ENCODE measurements at places on chromosomes 2 and 18.
A peak's percentile ranks its signal among the peaks of the same experiment; 100 is the strongest.

GRCh38 chr2:26613241-26614215, 27.6 kb downstream of the CIB4 start:
- DNase-seq, result no peak

- no peak for DNase-seq
These were observed 249.4 kb upstream of the KLHL29 start for GRCh38 chr2:23135481-23136100.

DNA sequence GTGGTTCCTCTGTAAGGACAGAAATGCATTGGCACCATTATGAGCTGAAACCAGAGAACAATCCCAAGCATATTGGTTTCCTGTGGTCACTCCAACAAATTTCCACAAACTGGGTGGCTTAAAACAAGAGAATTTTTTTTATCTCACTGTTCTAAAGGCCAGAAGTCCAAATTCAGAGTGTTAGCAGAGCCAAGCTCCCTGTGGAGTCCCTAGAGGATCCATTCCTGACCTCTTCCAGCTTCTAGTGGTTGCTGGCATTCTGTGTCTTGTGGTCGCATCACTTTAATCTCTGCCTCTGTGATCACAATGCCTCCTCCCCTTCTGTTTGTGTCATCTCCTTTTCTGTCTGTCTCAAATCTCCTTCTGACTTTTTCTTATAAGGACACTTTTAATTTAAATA, 380.3 kb downstream of the NYAP2 start:
- DNase-seq, result no peak

DNA sequence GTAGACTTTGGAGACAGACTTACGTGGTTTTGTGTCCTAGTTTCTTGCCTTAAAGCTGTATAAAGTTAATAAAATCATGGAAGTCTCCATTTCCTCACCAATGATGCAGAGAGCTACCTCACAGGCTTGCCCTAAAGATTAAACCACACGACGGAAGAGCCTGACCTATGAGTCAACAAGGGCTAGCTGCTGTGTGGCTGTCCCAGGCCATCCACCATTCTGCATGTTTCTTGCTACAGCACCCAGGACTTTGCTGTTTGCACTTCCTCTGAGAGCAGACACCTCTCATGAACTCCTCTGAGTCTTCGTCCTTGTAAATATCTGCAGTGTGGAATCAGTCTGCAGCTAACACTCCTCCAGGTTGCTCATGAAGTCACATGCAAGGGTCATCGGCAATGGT, 160.0 kb upstream of the TRIB2 start:
- DNase-seq, result no peak

DNA sequence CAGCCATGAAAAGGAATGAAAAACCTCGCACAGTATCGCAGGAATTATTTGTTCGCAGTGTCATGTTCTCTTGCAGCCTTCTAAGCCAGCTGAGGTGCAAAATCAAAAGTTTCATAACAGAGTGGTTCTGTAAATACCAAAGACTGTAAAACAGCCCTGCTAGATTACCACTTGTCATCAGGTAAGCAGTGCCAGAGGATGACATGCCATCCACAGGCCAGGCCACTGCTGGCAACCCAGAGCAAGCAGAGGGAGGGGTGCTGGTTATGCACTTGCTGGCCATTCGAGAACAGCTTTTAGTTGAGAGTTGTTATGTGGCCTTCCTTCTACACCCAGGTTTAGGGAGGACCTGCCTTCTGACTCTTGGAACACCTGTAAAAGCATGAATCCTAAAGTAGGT, 114.3 kb upstream of the MGAT5 start:
- no peak for DNase-seq

DNA sequence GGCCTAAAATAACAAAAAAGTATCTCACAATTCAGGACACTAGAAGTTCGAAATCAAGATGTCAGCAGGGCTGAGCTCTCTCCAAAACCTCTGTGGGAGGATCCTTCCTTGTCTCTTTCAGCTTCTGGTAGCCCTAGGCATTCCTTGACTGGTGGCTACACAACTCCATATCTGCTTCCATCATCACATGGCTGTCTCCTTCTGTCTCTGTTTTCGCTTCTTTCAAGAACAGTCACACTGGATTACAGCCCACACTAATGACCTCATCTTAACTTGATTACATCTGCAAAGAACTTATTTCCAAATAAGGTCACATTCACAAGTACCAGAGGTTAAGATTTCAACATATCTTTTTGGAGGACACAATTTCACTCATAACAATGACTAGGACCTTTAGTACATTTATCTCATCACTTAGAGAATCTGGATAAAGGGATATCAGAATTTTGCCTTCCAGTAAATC, 275.2 kb downstream of the IRS1 start:
- DNase-seq, result no peak

DNA sequence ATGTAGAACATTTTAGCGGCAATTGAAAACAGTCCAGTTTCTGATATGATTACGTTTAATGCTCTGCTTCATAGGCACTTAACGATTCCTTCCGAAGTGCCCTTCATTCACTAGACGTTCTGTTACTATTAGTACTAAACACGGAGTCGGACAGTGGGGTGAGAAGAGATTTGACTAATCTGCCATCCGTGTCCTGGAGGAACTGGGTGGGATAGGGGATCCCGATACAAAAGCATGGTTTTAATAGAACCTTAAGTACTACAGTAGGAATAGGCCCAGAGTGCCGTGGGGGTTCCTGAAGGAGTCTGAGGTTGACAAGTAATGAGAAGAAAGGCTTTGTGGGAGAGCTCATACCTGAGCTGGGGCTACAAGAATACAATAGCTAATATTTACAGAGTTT, 631 bp downstream of the MORN2 start:
- DNase-seq, result no peak

DNA sequence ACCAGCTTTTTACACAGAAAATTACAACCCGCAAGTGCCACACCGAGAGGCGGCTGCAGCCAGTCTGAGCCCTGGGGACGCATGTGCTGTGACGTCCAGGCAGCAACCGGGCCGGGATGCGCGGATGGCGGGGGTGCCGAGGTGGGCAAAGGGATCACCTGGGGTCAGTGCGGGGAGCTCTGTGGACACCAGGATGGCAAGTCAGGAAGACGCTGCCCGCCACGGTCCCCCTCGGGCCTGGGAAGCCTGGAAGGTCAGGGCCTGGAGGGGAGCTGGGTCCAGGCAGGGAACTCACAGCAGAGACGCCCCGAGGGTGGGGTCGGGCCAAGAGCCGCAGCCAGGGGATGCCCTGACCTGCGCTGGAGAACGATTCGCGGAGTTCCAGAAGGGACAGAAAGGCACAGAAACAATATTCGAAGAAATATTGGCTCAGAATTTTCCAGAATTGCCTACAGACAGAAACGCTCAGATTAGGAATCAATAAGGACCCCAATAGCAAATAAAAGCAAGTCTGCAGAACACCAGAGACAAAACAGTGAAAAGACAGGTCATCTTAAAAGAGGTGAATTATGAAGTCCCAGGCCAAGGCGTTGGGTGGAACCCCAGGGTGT, 11.7 kb upstream of the KIF1A start:
- DNase-seq, result no peak

DNA sequence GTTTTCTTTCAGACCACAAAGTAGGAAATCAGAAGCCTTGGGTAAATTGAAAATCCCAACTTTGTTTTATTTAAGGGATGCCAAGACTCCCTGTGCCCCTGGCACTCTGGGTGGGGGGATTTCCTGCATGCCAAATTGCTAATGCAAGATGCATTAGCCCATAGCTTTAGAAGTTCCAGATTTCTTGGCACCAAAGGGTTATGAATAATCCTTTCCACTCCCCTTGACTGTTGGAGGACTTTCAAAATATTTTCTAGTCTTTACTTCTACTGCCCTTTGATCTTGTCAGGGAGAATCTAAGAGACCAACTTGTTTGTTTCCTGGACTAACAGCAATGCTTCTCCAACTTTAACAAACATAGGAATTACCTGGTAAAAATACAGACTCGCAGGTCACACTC, 81.8 kb upstream of the TGIF1 start:
- DNase-seq, result no peak

DNA sequence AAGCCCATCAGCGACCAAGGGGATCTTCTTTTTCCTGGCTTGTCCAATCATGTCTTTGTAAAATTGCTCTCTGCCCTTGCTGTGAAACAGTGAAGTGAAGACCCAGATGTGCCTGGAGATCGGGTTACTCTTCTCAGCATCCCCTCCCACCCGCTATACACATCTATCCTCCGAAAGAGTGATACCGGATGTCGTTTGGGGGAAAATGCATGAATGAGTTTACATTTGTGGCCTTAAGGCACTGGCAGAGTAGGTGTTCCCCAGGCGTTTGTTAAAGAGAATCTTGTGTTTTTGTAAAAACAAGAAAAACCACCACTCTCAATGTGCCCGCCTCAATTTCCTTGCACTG, 528.3 kb downstream of the CMPK2 start:
- no peak for DNase-seq

DNA sequence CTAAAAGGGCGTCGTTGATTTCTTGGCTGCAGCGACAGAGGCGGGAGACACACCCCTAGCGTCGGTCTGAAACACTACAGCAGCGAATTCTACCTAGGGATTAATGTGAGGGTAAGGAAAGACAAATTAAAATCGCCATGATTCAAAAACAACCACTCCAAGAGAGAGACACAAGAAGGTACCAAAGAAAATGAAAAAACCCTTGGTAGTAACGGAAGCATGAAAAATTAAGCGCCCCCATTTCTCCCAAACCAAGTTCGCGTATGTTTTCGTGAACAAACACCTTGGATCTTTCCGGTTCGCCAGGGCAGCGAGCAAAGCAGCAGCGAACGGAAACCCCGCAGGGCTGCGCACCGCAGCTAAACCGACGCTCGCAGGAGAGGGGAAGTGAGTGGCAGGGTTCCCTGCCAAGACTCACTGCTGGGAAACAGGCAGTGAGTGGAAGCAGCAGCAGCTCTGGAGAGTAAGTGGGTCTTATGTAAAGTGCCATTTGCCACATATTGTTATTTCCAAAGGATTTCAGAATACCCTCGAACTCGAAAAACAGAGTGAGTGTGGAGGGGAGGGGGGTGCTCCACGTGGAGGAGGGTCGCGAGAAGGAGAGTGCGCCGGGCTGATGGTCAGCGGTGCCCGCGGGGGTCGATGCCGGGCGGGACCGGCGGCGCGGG, 1.0 kb downstream of the PPP3R1 start:
- DNase-seq, result peak; percentile 72

DNA sequence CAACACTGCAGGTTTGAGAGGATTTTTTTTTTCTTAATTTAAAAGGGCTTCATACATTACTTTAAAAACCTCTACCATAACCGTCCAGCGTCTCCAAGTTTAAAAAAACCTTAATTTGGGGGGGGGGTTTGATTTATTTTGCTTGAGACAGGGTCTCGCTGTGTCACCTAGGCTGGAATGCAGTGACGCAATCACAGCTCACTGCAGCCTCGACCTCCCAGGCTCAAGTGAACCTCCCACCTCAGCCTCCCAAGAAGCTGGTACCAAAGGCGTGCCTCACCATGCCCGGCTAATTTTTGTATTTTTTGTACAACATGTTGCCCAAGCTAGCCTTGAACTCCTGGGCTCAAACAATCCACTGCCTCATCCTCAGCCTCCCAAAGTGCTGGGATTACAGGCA, 36.9 kb downstream of the ADAM17 start:
- no peak for DNase-seq

DNA sequence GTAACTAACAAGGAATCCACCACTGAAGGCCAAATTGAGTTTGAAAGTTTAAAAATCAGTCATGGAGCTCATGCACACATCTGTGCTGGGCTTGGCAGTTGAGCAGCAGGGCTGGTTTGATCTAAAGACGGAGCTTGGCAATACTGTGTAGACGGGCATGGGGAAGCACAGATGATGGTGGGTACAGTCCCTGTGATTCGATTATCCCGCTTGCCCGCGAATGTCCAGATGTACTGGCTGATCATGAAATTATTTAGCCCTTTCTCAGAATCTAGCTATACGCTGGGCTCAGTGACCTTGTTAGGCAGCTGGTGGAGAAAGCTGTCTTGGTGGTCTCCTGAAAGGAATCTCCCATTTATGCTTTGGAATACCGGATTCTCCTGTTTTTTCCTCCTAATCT, 74.8 kb upstream of the SOX11 start:
- no peak for DNase-seq

DNA sequence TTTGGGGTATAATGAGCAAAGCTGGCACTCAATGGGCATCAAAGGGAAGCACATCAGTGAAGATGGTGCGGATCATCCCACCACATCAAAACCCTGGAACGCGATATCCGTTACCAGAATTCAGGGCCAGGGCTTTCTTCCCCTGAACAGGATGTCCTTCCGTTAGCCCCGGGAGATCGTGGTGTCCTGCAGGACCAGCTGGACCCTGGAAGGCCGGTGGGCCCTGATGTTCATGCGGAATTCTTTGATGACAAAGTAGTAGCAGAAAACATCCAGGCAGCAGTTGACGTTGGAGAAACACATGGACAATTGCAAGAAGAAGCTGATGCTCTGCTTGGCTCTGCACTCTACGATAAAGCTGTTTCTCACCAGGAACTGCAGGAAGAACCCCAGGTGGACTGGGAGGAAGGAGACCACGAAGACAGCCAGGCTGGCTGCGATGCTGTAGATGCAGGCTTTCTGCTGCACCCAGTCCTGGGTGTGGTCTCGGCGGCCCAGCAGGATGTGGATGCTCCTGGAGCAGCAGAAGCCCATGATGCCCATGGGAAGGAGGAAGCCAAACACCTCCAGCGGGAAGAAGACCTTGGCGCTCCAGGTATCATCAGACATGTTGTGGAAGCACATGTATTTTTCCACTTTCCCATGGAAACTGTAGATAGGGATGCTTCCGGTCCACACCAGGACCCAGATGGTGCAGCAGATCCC, 15.0 kb downstream of the GPR55 start:
- DNase-seq, result no peak

DNA sequence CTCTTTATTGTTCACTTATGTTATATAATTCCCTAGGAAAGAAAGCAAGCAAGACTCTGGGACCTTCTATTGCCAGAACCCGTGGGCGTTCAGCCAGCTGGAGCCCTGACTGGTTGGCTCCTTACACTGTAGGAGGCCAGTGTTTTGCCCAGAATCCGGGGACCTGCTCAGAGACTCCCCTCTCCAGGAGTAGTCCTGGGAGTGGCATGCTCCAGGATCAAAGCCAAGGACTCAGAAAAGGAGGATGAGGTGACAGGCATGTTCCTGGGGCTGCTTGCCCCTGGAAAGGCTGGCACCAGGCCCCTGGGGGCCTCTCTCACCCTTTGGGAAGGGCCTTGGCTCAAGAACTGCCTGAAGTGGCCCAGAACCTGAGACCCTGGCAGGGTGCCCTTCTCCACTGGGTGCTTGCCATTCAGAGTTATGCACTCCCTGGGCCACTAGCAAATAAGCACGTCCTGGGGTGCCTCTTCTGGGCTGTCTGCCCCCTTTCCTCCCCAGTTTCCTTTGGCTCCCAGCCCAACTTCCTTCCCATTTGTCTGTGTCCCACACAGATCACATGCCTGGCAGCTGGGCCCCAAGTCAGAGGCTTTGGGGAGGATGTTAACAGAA, 19.6 kb upstream of the KIF3C start:
- DNase-seq, result peak; percentile 84

DNA sequence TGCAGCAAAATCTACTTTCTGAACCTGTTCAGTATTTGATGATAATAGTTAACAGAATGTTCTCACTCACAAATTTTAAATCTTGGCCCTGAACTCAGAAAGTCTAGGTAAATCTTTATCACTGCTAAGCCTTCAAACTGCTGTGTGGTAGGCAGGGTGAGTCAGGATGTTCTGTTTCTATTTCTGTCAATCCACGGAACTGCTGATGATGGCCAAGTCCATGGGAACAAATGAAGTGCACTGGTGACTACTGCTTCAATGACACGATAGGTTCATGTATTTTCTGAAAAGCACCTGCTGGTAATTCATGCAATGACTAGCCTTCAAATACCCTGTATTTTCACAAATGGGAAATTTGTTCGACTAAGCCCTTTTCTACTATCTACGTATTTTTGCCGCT, 14.2 kb downstream of the NIFK start:
- no peak for DNase-seq
